CMK (cell line): ENCODE measurements at places on chromosomes 2 and 18.

- DNase-seq: no peak
Measured at GRCh38 chr2:32758232-32758631, 130.4 kb downstream of the TTC27 start.

DNA sequence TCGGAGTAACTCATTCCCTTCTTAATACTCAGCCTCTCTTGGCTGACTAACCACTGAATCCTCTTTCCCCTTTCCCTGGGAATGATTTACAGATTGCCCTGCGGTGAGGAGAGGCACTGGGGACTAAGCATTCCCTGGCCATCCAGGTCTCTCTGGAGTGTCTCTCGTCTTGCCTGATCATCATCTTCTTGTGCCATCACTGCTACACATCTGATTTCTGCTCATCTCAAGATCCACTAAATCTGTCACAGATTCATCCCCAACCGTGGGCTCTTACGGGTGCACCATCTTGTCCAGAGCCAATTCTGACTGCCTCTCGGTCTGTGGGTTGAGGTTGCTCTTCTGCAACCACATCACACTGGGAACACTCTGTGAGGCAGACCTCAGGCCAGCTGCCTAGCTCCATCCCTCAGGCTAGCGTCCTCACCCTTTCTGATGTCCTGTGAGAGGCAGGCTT lies 12.0 kb downstream of the SFTPB start:
- no peak for DNase-seq

DNA sequence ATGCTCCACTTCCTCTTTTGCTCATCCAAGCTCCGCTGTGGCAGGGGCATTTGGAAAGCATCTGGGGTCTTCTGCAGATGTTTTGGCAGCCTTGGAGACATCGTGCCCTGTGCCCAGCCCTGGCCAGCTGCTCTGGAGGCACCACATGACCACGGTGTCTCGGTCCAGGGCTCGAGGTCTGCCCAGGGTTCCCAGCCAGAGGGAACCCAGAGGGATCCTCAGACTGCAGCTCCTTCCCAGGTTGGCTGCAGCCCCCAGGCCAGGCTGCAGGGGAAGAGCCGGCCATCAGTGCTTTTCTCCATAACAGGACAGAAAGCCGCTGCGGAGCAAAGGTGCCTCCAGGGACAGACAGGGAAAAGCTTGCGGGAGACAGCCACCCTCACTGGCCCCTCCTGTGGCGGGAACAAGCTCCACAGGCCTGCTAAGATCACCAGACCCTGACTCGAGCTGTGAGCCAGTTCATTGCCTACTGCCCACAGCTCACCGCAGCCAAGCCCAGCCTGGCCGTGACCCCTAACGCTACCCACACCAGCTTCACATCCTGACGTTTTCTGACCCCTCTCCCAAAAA lies 74.7 kb downstream of the SMAD7 start:
- DNase-seq: no peak

GRCh38 chr2:196639180-196640030 lies at the start of gene CCDC150:
CCDC150 (plus strand) TSS chr2:196639715; CDS start chr2:196639767, 52 bp downstream.
- DNase-seq: peak; percentile 60

DNA sequence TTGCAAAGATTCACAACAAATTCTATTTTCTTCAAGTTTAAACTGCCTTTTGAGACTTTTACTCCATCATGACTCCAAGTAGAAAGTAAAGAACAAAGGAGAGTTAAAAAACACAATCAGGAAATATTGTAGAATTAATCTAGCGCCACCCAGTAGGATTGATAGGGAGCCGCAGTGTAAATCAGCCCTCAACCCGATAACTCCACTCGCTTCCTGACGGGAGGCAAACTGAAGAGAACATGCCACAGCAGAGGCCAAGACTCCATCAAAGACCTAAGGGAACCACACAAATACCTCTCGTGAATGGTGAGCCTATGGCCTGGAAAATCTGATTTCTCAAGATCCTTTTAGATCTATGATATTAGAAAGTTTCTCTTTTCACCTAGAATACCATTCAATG lies 319.0 kb downstream of the STK39 start:
- DNase-seq: no peak

- peak; percentile 43 for DNase-seq
Measured at GRCh38 chr2:207423886-207424285, 105.9 kb upstream of the CREB1 start.
